NCI-H460 (cell line): ENCODE measurements at places on chromosomes 16 and 17.

DNA sequence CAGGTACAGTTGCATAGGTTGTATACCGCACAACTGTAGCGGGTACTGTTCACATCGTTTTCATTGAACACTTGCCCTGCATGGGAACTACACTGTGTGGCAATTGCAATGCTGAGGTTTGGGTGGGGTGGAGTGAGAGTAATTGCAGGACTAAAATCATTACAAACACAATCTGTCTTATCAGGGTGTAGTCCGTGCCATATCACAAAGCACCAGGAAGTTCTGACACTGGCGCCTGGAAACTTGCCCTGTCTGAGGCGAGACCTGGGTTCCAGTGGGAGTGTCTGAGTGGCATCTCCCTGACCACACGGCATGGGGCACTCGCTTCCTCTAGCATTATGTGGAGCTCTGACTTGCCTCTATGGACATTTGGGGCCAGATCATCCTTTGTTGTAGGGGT is 153.4 kb downstream of the RGS9 start:
- DNase-seq: no peak

DNA sequence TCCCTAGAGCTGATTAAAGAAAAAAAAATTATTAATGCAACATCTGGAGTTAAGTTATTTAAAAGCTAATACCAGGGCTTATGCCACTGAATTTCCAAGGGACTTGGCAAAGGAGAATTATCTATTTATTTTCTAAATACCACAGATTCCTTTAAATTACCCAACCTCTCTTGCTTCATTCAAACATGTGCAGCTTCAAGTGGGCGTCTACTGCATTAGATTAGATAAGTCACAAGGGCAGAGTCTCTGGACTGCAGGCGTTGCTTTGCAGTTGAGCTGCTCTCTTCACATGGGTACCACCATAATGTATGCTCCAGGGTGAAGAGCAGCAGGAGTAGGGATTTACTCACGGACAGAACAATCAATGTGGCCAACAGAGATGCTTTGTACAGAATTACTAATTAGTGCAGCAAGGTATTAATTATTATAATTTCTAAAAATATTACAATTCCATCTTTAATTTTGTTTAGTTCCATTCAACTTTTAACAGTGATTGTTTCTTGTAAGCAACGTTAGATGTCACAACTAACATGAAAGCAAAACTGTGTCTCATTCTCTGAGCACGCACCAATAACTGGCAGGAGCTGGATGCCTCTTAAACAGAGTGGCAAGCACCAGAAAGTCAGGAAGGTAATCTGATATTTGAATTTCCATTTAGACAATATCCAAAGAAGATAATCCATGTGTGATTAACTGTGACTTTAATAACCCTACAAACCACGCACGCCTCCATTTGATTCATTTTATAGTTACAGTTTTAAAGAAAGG is 214.2 kb downstream of the STX8 start:
- no peak for DNase-seq

- DNase-seq: no peak
These were observed 23.2 kb upstream of the ARHGAP17 start for GRCh38 chr16:25038239-25038954.

- DNase-seq: no peak
These were observed 18.0 kb upstream of the ASGR2 start for GRCh38 chr17:7132511-7133094.

DNA sequence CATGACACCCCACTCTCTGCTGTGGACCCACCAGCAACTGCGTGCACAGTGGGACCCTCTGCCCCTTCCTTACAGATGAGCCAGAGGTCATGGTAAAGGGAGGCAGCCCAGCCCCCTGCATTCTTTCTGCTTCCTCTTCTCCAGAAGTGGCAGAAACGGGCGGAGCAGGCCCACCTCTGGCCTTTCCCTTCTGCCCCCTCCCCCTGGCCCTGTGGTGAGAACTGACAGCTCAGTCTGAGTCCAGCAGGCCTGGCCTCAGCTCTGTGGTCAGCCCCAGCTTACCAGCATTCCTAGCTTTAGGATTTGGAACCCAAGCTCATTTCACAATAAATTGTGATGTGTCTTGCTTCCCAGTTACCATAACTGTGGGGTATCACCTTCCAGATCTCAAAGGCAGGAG is 4.8 kb upstream of the ANKRD11 start:
- no peak for DNase-seq

DNA sequence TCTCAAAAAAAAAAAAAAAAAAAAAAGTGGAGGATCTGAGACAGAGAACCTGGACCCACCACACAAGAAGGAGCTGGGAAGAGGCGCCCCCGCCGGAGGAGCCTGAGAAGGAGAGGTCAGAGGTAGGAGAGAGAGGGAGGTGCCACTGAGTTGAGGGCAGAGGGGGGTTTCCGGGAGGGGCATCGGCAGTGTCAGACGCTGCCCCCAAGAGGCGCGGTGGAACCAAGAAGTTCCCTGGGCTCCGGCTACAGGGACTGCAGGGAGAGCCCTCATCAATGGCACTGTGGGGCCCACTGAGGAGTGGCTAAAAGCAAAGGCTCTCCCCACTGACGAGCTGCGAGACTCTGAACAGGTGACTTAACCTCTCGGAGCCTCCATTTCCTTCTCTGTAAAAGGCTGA is 4.2 kb downstream of the CCDC42 start:
- DNase-seq: no peak

DNA sequence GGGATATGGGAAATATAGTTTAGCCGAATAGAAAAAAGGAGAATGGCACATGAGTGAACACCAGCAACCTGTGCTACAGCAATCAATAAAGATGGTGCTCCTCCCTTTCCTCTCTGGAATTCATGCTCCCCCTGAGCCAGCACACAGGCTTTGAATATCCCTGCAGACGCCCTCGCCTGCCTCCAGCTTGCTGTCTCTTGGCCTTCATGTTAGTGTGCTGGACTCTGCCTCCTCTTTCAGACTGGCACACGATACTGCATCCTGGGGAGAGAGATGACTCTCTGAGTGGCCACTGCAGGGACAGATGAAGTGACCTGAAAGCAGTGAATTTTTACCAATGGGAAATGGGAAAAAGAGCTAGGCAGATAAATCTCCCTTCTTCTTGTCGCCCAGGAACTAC is 498.6 kb upstream of the SALL1 start:
- no peak for DNase-seq

DNA sequence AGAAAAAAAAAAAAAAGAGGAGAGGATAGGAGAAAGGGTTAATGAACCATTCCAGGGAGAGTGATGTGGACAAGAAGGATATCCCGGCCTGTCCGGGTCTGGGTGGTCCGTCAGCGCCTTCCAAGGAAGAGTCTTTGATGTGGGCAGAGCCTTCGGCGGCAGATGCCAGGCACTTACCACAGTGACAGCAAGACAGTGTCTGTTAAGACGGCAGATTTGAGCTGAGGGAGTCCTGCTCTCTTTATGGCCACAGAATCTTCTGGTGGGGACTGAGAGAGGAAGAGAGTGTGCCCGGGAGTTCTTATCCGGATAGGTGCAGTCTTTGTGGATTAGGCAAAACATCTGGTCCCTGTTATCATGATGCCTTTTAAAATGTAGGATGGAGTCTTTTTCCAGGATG is 95.2 kb downstream of the ZDHHC7 start:
- DNase-seq: no peak

DNA sequence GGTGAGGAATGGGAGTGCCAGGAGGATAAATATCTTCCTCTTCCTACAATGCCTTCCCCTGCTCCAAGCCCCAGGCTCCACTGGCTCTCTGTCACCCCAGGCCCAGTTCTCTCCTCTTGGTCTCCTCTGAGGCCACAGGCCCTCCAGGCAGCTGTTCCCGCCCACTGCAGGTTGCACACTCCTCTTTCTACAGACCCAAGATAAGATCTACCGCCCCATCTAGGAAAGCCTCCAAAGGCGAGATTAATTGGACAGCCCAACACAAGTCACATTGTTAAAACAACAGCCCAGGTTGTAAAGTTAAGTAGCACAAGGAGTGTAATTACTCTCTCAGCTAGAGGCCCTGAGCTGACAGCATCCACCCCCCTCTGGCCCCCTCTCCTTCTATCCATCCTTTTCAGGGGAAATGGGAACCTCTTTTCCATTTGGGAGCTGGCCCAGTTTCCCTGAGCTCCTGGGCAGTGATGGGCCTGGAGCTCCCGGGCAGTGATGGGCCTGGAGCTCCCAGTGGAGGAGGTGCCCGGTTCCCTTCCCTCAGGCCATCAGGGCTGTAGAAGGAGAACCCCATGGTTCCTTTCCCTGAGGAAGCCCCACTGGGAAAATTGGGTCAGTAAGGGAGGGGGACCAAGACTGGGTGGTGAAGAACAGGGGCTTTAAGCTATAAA is 7.3 kb downstream of the DLX4 start:
- DNase-seq: no peak

GRCh38 chr17:43530288-43531081 is 15.7 kb downstream of the ETV4 start:
- peak; percentile 81 for DNase-seq

- no peak for DNase-seq
These were observed 2.3 kb downstream of the NUDT16L1 start for GRCh38 chr16:4695473-4696171.

- no peak for DNase-seq
These were observed 311.4 kb downstream of the SOX9 start for GRCh38 chr17:72432143-72432621.

DNA sequence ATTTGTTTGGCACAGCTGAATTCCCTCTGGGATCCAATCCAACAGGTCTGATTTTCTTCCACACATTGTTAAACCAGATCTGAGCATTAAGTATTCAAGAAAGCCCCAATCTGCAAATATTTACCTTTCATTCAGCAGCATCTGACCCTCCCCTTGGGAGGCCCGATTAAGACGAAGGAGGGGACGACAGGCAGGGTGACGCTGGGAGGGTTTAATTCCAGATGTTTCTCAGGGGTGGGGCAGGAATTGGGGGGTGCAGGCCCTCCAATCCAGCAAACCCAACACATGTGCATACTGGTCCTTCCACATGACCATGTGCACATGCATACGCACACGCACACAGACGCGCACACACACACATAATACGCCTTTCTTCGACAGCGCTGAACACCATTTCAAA is 240.5 kb downstream of the GSG1L start:
- no peak for DNase-seq

- no peak for DNase-seq
These were observed 26.2 kb downstream of the SALL1 start for GRCh38 chr16:51124896-51125295.

DNA sequence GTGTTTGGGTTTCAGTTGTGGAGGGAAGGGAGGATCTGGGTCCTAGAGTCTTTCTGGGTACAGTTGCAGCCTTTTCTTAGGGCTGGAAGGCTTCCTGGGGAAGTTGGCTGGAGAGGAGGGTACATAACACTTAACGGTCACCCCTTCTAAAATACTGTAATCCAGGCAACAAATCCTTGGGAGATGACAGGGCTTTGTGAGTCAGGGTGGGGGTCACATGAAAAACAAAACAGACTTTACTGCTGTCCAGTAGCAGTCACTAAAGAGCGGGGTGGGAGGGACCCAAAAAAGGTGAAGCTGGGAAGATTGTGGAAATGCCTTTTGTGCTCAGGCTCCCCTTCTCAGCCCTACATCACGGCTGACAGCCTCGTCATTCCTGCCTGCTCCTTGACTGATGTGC is 6.3 kb downstream of the SAP30BP start:
- no peak for DNase-seq

GRCh38 chr16:68342620-68343019 is 31.8 kb downstream of the PRMT7 start:
- no peak for DNase-seq

- DNase-seq: peak; percentile 20
These were observed at the start of gene ACSF3 for GRCh38 chr16:89093602-89094251. TSS of gene ACSF3 (plus strand) at chr16:89093852. CDS start at chr16:89100682, 6,830 bp downstream.

- DNase-seq: no peak
These were observed 16.5 kb downstream of the ZP2 start for GRCh38 chr16:21194771-21195301.

GRCh38 chr16:83680980-83681379 is 126.8 kb upstream of the HSBP1 start:
- DNase-seq: no peak

DNA sequence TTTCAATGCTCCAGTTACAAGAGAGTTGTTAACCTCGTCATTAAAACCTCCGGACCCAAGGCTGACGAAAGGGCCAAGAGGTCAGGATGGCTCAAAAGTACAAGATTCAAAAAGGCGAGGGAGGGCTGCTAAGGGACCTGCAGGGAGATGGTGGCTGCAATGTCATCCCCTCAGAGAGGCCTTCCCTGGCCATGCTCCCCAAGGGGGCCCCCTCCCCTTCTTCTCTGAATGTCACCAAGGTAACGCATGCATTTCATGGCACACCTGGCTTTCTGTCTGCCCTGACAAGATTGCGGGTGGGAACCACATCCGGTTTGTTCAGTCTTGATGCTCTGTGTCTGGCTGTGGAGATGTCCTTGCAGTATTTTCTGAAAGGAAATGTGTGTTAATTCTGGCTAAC is 89.9 kb downstream of the C16orf78 start:
- DNase-seq: no peak
